Head of caudate nucleus (tissue), 42 donors: ENCODE measurements at places on chromosomes 12 and 14.

DNA sequence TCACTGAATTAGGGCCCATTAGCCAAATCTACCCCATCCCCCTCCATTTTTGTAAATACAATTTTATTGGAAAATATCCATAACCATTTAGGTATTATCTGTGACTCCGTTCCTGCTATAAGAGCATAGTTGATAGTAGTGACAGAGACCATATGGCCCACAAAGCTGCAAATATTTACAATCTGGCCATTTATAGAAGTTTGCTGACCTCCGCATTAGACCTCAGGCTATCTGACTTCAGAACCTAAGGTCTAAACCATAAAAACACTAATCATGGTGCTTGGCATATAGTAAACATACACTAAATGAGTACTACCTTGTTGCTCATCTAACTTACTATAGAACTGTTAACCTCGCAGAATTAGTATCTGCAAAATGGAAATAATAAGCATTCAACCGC, 124.8 kb downstream of the NPAS3 start:
- DNase-seq: no peak

DNA sequence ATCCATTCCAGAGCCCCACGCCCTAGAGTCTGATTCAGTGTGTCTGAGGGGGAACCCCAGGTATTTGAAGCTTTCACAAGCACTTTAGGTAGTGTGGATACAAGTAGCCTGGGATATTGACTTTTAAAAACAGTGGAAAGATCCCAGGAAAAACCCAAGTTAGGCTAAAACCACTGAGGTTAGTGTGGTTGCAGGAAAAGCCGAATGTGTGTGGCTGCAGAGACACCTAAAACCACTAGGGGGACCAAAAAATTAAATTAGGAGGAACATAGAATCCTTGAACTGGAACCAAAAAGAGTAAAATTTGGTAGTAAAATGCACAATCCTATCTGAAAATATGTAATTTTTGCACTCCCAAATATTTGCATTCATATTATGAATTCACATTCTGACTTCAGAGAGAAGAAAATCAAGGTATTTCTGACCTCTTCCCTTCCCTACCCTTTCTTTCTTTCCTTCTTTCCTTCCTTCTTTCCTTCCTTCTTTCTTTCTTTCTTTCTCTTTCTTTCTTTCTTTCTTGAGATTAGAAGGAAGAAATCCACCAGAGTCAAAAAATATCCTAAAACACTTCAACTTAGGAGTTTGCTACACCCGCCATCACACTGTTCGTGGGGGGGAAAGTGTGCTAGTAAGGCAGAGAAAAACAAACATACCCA, 37.8 kb downstream of the SLCO1A2 start:
- DNase-seq: no peak

DNA sequence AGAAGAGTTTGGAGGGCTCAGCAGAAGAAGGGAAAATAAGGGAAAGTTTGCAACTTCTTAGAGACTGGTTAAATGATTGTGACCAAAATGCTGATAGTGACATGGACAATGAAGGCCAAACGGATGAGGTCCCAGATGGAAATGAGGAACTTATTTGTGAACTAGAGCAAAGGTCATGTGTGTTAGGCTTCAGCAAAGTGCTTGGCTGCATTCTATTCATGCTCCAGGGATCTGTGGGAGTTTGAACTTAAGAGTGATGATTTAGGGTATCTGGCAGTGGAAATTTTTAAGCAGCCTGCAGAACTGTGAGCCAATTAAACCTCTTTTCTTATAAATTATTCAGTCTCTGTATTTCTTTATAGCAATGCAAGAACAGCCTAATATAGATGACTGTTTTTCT, 88.9 kb upstream of the ARHGAP5 start:
- DNase-seq: no peak

GRCh38 chr12:108090932-108091678, 38.0 kb upstream of the WSCD2 start:
- DNase-seq: no peak

- no peak for DNase-seq
Measured at GRCh38 chr12:49831717-49832116, 3.5 kb upstream of the NCKAP5L start.

- no peak for DNase-seq
Measured at GRCh38 chr12:132056951-132057350, 87.2 kb downstream of the DDX51 start.

DNA sequence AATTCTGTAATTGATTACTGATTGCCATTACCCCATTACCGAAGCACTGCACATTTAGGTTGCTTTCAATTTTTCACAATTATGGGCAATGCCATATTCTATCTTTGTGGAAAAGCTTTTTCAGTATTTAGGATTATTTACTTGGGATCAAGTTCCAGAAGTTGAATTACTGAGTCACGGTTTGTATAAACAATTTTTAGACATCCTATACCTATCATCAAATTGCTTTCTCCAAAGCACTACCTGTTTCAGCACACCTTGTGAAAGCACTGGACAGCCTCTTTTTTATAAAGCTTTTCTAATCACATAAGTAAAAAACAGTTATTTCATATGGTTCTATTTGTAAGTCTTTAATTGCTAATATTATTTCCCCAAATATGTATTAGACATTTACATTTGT, 221.5 kb upstream of the CAND1 start:
- DNase-seq: no peak

DNA sequence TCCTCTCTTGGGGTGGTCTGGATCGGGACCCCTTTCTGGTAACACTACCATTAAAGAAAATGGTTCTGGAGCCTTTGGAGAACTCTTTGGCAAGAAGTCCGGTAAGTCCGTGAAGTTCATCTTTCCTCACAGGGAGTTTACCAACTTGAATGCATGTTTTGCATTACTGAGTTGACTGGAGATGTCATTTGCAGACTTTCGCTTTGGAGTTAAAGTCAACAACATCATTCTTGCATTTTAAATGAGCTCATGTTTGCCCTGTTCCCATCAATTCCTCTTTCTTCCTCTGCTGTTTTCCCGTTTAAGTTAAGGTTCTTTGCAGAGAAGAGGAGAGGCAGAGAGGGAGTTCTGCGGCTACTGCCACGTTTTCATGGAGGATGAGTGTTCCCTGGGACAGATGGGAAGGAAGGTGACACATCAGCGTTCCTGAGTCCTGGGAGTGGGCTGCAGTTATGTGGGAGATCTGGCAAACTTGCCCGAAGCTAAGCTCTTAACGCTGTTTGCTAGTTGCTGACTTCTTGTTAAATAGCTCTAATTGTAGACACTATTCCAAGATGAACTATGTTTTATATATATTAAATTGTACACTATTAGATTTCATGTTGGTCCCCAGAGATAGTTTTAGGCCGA, 18.8 kb upstream of the PRICKLE1 start:
- DNase-seq: no peak

DNA sequence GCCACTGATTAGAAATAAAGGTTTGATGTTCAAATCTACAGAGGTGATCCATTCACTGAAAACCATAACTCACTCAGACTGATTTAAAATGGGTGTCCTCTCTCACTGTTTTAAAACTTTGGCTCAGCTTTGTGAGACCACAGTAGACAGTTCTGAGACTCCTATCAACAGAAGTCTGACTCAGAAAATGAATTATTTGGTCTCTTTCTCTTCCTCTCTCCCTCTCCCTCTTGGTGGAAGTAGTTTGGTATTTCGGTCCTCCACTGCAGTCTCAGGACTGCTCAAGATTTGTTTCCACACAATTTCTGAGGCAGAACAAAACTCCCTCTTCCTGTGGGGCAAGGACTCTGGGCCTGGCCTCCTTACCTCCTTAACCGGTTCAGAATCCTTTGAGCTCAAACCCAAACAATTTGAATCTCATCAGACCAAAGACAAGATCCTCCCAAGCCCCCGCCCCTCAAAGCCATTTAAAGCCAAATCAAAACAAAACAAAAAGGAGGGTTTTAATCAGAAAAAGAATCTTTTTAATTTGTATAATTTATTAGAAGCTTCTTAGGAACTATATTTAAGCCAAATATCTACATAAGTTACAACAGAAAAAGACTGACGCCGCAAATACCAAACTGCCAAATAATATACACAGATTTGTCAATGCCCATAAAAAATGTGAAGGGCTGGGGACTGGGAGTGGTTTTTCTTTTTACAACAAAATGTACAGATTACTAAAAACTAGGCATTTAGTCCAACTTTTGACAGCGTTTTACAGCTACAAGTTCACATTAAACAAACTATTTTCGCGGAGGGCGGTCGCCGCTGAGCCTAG, 3.9 kb downstream of the NKX2-1 start:
- DNase-seq: no peak

- DNase-seq: no peak
Measured at GRCh38 chr14:96271421-96271762, 15.4 kb downstream of the BDKRB1 start.

DNA sequence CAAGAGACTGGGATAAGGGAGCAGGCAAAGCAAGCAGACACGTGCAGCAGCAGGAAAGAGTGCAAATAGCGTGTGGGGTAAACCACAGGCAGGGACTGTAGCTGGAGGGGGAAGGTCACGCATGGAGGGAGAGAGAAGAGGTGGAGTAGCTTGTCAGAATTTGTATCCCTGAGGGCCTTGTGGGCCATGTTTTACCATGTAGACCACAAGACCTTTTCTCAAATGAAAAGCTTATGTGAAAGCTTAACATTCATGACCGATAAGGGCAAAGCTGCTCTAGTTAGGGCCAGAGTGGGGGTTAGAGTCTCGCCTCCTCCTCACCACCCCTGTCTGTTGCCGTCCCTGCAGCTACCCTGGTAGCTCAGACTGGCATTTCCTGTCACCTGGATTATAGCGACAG, 152.9 kb upstream of the E2F7 start:
- DNase-seq: no peak

DNA sequence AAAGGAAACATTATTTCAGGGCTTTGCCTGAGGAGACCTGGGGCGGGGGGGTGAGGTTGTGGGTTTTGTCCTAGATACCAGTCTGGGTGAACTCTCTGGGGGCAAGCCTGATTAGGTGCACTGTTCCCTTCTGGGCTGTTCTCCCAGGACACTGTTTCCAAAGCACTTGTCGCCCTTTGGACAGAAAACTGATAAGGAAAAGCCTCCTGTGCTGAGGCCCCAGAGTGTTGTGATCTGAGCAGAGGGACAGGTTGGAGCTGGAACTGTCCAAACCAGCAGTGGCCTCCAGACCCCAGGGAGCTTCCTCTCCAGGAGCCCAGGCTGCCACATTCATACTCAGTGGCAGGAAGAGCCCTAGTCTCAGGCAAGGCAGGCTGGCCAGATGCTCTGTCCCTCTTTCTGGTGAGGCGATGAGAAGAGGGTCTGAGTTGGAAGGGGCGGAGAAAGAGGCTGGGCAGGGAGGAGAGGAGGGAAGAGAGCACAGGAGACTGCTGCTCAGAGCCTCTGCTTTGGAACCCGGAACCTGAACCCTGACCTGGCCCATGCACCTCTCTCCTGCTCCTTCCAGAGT, 1.9 kb downstream of the GALNT16 start:
- no peak for DNase-seq

DNA sequence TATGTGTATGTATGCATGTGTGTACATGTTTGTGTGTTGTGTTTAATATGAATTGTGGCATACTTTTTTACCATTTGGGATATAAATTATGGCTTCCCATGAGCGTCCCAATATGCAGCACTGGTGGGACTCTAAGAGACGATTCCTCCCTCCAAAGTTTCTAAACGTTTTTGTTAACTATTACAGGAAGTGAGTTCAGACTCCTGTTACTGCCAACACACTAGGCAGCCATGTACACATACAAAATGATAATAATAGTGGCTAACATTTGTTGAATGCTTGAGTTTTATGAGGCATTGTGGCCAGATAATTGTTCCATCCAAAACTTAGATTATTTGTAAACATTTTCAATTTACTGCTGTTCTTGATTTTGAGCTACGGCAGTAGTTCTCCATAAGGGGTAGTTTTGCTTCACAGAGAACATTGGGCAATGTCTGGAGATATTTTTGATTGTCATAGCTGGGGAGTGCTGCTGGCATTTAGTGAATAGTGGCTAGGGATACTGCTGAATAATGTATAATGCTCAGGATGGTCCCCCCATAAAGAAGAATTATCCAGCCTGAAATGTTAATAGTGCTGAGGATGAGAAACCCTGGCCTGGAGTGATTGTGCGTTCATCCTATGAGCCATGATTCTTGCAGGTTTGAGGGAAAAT, 45.1 kb downstream of the ARID2 start:
- no peak for DNase-seq

DNA sequence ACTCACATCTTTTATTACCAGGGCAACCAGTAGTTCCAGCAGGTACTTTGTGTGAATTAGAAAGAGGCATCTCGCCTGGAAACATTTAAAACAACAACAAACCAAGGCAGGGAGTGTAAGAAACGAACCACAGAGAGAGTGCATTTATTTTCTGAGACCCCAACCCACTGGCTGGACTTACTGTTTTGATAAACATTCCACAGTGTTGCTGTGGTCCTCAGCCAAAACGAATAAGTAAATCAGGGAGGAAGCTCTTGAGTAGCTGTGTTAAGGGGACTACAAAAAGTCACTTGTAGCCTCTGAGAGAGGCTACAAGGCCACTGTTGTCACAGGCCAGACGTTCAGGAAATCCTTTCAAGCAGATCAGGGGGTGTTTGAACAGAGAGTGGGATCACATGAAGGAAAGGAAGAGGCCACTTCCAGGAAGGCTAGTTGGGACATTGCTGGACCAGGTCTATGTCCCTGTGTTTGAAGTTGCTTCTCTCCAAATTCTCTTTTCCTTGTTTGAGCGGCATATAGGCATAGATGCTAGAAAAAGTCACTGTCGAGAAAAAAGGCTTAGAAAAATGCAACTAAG, 33.8 kb downstream of the DMAC2L start:
- DNase-seq: no peak

GRCh38 chr14:96576937-96577336, 74.8 kb downstream of the PAPOLA start:
- DNase-seq: no peak

GRCh38 chr12:10368206-10369171, 21.4 kb downstream of the KLRK1 start:
- DNase-seq: peak; percentile 38

DNA sequence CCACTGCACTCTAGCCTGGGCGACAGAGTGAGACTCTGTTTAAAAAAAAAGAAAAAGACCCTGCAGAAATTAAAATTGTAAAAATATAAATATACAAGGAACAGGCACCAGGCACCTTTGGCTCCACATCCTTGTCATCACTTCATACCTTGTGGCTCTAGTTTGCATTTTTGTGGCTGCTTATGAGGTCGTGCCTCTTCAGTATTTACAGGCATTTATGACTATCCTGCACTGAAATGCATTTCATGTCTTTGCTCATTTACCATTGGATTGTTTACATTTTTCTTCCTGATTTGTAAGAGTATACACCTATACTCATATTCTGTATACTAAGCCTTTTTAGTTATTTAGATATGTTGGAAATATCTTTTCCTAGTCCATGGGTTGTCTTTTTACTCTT, 20.1 kb downstream of the BICD1 start:
- DNase-seq: no peak
